ENCODE measurements at places on chromosomes 4 and X.

DNA sequence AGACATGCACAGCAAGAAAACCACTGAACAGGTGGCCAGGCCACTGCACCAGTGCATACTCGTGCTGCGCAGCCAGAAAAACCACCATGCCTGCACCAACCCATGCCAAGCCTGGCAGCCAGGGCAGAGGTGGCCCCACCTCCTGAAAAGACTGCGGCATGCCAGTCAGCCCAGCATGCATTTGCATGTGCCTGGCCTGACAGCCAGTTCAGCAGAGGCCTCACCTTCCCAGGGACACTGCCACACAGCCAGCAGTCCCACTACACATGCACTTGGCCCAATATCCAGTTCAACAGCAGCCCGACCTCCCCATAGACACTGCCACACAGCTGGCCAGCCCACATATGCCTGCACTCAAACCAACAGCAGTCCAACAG lies 43.5 kb upstream of the DDX60 start:
- DNase-seq, result no peak

DNA sequence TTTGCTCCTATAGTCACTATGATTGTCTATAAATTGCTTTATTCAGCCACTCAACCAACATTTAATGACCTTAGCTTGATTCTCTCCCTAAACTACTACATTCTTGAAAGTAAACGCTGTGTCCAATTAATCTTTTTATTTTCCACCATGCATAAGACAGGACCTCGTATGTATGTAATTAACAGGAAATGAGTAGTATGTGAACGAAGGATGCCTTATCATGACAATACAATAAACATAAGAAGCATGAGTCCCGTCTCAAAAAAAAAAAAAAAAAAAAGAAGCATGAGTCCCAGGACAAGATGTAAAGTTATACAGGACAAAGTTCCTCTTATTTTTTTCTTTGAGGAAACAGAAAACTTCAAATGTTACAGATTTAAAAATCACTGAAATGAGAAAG lies 92.5 kb downstream of the PPP3CA start:
- DNase-seq, result no peak

DNA sequence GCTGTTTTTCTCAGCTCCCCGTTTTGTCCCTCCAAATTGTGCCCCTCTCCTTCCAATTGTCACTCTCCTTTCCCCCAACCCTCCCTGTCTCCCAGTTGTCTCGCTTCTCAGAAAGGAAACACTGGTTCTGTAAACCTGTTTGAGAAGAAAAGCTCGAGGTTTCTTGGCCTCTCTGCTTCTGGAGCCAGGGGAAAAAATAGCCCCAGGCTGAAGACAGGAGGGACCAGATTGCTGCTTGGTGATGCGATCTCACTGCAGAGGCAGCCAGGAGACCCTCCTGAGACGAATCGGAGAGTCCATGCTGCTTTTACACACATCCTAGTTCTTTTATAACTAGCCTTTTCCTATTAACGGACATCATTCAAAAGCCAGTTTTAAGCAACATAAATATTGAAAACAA lies 21.2 kb downstream of the TRIML1 start:
- no peak for DNase-seq

GRCh38 chrX:40581336-40581920 lies 658 bp downstream of the ATP6AP2 start:
- no peak for DNase-seq

- no peak for DNase-seq
Observed at GRCh38 chr4:72969976-72970375, 99.5 kb downstream of the COX18 start.

DNA sequence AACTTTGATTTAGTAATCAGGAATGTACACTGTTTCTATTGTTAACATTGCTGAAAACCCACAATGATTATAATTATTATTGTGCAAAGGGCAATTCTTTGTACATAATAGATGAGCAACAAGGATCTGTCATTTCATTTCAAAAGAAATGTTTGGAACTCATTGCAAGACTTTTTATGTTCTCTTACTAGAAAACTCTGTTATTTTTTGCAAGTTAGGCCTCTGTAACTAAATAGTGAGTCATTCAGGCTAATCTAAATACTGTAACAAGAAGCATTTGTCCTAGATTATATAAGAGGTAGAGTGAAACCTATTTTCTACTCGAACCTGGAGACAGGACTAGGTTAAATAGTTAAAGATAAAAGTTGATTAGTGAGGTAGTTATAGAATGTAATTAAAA lies 93.2 kb upstream of the FAM47B start:
- DNase-seq, result peak; percentile 18

- DNase-seq, result no peak
Observed at GRCh38 chr4:123127875-123128274, 205.5 kb upstream of the NUDT6 start.

DNA sequence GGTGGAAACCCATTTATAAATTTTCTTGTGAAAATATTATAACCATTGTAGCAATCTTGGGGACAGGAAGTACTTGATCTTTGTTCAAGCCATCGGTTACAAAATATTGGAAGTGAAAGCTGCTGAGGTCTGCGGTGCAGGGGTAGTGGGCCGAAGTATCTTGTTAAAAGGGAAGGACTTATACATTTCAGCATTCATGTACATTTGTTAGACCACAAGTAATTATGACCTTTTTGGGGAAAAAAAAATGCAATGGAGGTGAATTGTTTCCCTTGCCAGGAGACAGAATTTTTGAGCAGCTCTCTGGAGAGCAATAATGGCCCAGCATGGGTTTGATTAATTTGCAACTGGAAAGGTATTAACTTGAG lies 121.3 kb downstream of the EGF start:
- DNase-seq, result no peak

- peak; percentile 63 for DNase-seq
Observed at GRCh38 chr4:10015140-10015753, 6.0 kb downstream of the SLC2A9 start.

DNA sequence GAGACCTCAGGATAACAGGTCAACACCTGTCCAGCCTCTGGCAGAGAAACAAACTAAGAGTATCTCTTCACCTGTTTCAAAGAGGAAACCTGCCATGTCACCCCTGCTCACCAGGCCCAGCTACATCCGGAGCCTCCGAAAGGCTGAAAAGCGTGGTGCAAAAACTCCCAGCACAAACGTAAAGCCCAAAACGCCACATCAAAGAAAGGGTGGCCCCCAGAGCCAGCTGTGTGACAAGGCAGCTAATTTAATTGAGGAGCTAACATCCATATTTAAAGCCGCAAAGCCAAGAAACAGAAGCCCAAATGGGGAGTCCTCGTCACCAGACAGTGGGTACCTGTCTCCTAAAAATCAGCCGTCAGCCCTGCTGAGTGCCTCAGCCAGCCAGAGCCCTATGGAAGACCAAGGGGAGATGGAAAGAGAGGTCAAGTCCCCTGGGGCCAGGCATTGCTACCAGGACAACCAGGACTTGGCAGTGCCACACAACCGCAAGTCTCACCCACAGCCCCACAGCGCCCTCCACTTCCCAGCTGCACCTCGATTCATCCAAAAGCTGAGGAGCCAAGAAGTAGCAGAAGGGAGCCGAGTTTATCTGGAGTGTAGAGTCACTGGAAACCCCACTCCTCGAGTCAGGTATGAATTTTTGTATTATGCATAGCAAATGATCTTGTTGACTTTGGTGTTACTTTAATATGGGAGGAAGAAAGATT lies 15.1 kb downstream of the PALLD start:
- DNase-seq, result no peak

GRCh38 chrX:64580035-64580434 lies 184.8 kb upstream of the MTMR8 start:
- no peak for DNase-seq

- no peak for DNase-seq
Observed at GRCh38 chr4:15912236-15912635, 26.3 kb downstream of the FGFBP1 start.

- no peak for DNase-seq
Observed at GRCh38 chr4:113665036-113665435, 96.5 kb downstream of the CAMK2D start.

- no peak for DNase-seq
Observed at GRCh38 chr4:168647646-168648375, 151.0 kb downstream of the PALLD start.

DNA sequence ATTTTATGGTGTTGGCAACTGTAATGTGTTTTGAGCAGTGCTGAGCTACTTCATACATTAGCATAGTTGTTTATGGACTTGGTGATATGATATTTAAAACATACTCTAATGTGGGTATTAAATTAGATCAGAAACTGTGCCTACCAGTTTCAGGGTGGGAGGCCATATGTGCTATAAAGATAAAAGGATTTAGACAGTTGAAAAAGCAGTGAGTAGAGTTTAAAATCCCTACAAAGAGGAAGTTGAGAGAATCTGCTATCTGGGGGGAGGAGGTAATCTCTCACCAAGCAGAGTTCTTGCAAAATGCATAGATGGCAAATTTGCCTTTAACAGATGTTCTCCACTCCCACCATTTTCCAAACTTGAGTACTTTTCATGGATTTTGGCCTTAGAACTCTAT lies 154.5 kb downstream of the SPOCK3 start:
- no peak for DNase-seq

GRCh38 chrX:112056886-112057285 lies 25.7 kb downstream of the TRPC5 start:
- no peak for DNase-seq

All from H4 (cell line).